ENCODE measurements at places on chromosomes 12 and 14. TPM values are rescaled to one million over a fixed set of nuclear protein-coding genes. Genes with fewer than 3 reads are reported as not detected.

The ASCL1 gene
- total RNA-seq: not detected

The SAMD15 gene
- total RNA-seq: 0.42 TPM

The NUAK1 gene
- total RNA-seq: not detected

The GUCY2C gene
- total RNA-seq: not detected

The MEG3 gene
- 0.10 TPM for total RNA-seq

The HOXC6 gene
- not detected for total RNA-seq

The MSRB3 gene
- total RNA-seq: 1.8 TPM

The TMEM30B gene
- 2.1 TPM for total RNA-seq

The IL23A gene
- total RNA-seq: 27.1 TPM

The TAS2R9 gene
- total RNA-seq: not detected

The VWF gene
- total RNA-seq: 1.3 TPM

The IAPP gene
- total RNA-seq: not detected

The DYRK2 gene
- 91.4 TPM for total RNA-seq
